ENCODE measurements at places on chromosomes 12 and 14.

DNA sequence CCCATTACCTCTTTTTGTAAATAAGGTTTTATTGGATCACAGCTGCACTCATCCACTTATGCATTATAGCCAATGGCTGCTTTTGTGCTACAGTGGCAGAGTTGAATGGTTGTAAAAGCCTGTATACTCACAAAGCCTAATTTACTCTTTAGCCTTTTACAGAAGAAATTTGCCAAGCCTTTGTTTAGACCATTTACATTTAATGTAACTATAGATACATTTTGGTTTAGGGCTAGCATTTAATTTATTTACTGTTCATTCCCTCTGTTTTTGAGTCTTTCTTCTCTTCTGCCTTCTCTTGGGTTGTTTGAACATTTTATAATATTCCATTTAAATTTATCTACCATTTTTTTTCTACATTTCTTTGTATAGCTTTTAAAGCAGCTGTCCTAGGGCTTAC is 217.1 kb upstream of the AMIGO2 start:
- no peak for DNase-seq

GRCh38 chr12:96456265-96456974 is 33.0 kb upstream of the CFAP54 start:
- DNase-seq = no peak

DNA sequence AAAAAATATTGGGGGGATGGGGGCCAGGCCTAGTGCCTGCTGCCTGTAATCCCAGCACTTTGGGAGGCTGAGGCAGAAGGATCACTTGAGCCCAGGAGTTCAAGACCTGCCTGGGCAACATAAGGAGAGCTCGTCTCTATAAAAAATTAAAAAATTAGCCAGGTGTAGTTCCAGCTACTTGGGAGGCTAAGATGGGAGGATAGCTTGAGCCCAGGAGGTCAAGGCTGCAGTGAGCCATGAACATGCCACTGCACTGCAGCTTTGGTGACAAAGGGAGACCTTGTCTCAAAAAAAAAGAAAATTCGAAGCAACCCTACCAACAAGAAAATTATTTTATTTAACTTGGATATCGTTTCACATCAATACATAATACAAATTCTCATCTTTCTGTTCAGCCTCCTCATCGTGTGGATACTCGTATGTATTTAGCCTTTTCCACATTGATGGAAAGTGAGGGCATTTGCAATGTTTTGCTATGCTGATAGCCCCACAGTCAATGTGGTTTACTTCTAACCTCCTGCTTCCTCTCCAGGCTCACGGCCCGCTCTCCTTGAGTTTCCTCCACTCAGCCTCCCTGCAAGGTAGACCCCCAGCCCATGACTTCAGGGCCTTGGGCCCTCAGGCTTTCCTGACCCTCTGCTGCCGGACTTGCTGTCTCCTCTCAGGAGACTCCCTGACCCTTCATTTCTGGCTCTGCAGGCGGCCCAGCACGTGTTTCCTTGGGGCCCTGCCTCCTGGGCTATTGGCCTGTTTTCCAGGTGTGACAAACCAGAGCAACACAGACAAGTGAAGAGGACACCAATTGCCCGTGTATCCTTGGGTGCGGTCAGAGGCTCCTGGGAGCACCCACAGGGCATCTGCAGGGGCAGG is 54.8 kb downstream of the NFKBIA start:
- DNase-seq = no peak

DNA sequence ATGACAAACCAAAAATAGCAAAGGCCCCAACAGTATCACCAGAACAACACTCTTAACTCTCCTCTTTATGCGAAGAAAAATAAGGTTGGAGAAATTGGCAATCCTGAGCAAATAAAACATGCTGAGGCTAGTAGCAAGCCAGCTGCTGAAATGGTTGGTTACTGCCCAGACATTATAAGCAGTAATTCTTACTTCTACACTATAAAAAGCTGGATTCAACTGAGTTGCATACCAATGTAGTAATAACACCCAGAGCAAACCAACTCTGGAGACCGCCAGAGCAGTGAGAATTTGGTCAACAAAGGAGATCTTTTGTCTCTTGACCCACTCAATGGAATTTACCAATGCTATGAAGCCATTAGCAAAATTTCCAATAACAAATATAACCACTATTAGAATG is 628 bp downstream of the TAS2R30 start:
- no peak for DNase-seq

DNA sequence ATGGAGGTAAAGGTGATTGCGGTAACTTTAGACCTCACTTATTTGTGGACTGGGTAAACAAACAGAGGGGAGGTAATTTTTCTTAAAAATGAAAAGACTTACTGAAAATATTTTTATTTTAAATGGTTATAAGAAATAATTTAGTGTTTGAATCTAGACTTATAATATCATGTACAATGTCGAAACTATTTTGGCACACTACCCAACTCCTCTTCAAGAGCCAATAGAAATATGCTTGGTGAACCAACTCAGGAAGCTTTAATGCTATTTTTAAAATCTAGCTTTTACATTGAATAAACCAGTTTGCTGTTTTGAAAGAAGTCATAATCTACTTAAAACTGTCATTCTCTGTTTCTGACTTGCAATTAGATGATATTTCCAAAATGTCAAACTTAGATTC is 175.8 kb upstream of the NPAS3 start:
- no peak for DNase-seq

GRCh38 chr12:20950248-20950647 is 139.7 kb downstream of the SLCO1B3 start:
- DNase-seq = peak; percentile 42

DNA sequence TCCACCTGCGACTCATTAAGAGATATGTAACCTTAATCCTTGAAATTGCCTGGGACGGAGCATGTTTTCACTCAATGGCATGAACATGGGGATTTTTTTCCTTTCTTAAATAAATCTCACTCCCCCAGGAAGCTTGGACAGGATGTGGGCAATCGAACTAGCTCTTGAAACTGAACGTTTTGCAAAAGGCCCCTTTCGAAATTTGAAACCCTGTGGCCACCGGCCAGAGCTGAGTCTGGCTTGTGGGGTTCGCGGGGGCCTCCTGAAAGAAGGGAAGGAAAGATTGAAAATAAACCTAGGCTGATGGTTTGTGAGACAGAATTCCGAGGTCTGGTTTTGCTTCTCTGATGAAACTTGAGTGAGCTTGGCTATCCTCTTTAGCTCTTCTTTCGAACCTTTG is 101.4 kb upstream of the RTL1 start:
- DNase-seq = no peak

DNA sequence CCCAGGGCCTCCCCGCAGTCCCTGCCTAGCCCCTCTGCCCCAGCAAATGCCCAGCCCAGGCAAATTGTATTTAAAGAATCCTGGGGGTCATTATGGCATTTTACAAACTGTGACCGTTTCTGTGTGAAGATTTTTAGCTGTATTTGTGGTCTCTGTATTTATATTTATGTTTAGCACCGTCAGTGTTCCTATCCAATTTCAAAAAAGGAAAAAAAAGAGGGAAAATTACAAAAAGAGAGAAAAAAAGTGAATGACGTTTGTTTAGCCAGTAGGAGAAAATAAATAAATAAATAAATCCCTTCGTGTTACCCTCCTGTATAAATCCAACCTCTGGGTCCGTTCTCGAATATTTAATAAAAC is 2.2 kb downstream of the HOXC6 start:
- DNase-seq = no peak

DNA sequence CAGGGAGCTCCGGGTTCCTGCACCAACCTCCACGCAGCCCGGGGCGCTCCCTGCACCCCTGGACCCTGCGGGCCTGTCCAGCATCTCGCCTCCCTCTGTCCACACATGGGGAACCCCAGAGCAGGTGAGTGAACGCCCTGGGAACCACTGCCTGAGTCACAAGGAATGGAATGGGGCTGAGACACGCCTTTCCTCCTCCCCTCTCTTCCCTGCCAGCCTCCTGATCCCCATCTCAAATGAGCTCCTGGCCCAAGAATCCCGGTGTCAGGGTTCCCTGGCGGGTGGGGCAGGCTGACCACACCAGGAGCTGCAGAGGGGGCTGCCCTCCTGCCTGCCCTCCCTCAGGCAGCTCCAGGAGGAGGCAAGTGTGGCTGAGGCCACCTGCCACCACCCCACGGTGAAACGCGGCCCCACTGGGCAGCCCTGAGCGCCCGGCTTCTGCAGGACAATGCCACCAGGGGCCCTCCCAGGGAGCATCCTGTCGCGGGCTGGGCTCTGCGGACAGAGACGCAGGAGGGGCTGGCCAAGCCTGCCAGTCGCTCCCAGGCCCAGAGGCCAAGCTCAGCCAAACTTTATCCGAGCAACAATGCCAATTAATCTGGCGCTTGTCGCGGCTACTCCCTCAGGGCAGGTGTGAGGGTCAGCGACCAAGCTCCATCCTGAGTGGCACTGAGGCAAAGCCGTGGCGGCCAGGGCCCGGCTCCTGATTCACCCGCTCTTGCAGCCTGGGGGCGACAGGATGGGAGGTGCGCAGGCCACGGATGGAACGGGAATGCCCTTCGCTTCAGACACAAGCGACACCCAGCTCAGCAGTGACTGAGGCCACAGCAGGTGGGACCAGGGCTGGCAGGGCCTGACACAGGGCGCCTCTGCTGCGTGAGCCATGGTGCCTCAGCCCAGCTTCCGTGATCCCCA is 44.3 kb downstream of the GALNT9 start:
- DNase-seq = no peak

DNA sequence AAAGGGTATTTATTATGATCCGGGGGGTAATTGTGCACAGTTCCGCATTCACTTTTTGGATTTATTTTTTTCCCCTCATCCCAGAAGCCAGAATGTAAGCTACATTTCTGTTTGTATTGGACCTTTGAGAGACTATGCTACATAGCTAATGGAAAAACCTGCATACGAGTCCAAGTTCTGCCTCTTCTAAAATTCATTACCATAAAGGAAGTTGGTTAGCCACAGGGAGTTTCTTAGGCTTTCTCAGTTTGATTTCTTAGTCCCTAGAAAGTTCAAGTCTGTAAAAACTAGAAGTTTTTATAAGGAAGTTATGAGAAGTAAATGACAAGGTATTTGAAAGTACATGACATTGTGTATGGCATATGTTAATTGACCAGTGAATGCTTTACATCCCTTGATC is 138.7 kb downstream of the PDE3A start:
- no peak for DNase-seq

GRCh38 chr12:53485955-53486735 is 13.1 kb downstream of the MAP3K12 start:
- DNase-seq = no peak

DNA sequence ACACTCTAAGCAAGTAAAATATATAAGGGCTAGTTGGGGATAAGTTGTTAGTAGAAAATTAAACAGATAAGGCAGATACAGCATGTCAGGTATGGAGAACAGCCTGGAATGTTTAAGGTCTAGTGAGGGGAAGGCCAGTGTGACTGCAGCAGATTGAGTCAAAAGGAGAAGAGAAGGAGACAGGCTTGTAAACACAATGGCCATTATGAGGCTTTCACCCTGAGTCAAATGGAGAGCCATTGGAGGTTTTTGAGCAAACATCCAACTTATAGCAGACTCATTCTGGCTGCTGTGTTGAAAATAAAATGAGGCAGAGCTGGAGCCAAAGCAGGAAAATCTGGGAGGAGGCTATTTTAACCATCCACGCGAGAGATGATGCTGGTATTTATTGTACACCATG is 142.0 kb downstream of the DUSP6 start:
- DNase-seq = peak; percentile 39

GRCh38 chr12:75892731-75893408 is 138.7 kb downstream of the PHLDA1 start:
- no peak for DNase-seq
